ACHN (cell line): ENCODE measurements at places on chromosomes 1 and 21.

DNA sequence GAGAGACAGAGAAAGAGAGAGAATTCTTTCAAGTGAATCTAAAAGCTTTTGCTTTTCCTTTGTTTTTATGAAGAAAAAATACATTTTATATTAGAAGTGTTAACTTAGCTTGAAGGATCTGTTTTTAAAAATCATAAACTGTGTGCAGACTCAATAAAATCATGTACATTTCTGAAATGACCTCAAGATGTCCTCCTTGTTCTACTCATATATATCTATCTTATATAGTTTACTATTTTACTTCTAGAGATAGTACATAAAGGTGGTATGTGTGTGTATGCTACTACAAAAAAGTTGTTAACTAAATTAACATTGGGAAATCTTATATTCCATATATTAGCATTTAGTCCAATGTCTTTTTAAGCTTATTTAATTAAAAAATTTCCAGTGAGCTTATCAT is 117.6 kb downstream of the PTPRC start:
- peak; percentile 29 for DNase-seq

DNA sequence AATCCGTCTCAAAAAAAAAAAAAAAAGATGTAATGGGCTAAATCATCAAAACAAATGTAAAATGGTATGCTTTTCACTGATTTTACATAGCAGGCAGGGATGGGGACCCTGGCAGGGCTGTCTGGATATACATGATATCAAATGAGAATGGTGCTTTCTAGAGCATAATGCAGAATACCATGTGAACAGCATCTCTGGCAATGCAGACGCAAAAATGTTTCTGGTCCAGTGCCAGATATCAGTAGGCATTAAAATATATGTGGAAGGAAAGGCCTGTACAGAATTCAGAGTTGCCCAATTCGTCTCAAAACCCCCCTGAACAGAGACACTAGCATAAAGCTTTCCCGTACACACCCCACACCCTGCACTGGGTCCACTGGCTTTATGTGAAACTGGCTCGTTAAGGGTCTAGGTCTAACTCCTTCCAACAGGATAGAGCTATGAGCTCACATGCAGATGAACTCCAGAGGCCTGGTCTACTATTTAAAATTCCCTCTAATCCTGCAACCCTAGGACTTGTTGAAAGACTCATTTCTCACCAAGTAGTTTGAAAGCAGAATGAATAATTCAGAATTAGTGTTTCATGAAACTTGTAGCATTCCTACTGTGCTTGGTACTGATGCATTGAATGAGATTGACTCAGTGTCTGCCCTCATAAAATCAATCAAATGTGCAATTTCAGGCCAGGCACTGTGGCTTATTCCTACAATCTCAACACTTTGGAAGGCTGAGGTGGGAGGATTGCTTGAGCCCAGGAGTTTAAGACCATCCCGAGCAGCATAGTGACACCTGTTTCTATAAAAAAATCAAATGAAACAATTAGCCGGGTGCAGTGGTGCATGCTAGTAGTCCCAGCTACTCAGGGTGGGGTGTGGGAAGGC is 2.6 kb upstream of the MYSM1 start:
- DNase-seq = peak; percentile 8

- DNase-seq = no peak
Measured at GRCh38 chr1:237913345-237913744, 22.6 kb upstream of the ZP4 start.

GRCh38 chr21:42003051-42003461 is 7.1 kb downstream of the ZBTB21 start:
- no peak for DNase-seq

- DNase-seq = peak; percentile 51
Measured at GRCh38 chr1:42146626-42147320, 6.4 kb upstream of the GUCA2B start.

- DNase-seq = no peak
Measured at GRCh38 chr1:212119397-212119837, 83.9 kb downstream of the DTL start.

GRCh38 chr1:49630156-49630555 is 393.6 kb downstream of the AGBL4 start:
- no peak for DNase-seq

DNA sequence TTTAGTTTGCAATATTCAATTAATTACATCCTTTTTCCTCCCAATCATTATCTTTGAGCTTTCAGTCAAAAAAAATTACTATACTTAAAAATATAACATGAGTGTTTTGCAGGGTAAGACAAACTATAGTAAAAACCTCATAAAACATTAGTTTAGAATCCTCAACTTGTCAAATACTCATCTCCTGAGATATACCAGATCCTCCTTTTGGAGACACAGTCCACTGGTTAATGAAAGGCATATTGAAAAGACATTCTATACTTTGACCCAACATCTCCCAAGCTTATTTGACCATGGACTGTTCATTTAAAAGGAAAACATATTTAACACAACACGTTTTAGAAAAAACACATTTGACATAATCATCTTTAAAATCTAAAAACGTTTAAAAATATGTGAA is 52.8 kb downstream of the NRIP1 start:
- no peak for DNase-seq

DNA sequence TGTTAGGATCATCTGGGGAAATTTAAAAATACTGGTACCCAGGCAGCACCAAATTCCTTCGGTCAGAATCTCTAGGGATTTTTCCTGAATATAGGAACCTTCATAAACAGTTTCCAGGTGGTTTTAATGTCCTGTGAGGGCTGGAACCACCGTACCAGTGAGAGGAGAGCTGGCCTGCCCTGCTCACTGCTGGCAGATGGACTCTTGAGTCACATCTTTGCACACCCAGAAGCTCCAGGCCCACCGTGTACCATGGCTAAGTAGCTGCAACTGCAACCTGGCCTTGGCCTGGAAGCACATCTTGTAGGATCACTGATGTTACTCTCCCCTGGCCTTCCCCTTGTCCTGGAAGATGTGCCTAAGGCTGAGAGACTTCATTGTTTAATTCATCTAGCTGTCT is 181.5 kb downstream of the DISC1 start:
- DNase-seq = no peak

GRCh38 chr1:161722406-161722805 is 1.1 kb downstream of the FCRLB start:
- no peak for DNase-seq

GRCh38 chr1:80891871-80892270 is 908.9 kb upstream of the ADGRL2 start:
- no peak for DNase-seq

- no peak for DNase-seq
Measured at GRCh38 chr1:67609577-67610341, 75.2 kb upstream of the GADD45A start.

GRCh38 chr1:157773493-157774350 is 3.2 kb downstream of the FCRL2 start:
- DNase-seq = peak; percentile 7

DNA sequence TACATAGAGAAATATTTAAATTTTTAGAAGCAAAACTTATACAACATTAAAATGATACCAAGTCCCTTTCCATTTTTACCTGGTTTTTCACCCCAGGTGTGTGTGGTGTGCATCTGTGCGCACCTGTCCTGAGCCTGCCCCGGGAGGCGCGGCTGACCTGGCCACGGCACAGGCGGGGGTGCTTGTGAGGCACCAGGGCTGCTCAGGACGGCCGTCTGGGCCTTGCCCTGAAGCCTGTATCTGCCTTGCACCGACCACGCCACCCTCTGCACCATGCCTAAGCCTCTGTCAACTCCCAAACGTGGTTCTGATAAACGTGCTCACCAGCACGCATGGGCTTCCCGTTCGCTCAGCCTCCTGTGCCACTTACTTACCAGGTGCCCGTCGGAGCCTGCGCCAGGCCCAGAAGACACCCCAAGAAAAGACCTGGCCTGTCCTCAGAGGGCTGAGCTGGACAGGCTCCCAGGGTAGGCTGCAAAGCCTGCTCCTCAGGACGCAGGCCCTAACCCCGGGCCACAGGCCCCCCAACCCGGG is 20.9 kb downstream of the PANK4 start:
- DNase-seq = no peak

- no peak for DNase-seq
Measured at GRCh38 chr1:192627901-192628300, 8.0 kb upstream of the RGS13 start.

DNA sequence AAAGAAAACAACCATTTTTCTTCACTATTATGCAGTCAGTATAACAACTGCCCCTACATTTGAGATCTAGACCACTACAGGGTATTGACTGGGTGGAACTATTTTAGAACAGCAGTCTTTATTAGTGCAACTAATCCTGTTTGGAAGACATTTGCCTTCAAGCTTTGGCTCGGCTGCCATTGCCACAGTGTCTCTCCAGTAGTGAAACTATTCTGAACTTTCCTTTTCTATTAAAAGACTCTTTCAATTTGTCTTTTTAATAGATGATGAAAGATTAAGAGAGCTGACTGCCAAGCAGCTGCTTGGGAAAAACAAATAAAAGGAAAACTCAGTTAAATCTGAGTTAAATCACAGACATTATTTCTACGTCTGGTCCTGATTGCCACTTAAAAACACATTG is 49.3 kb downstream of the LPGAT1 start:
- no peak for DNase-seq

GRCh38 chr1:202143768-202144401 is 652 bp downstream of the ARL8A start:
- peak; percentile 22 for DNase-seq

DNA sequence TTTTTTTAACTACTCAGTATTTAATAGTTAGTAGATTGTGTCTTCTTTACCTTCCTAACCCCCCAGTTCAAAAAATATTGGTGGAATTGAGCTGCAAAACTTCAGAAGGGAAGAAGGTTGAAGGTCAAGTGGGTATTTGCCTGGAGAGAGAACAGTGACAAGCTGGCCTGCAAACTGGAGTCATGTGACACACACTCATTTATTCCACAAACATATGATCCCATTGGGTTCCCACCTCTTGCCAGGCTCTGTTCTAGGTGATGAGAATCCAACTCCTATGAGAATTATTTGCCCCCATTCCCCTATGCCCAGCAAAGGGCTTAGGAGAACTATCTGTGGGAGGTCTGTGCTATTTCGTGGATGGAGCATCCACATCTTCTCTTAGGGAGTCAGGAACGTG is 3.5 kb upstream of the PEF1 start:
- no peak for DNase-seq

DNA sequence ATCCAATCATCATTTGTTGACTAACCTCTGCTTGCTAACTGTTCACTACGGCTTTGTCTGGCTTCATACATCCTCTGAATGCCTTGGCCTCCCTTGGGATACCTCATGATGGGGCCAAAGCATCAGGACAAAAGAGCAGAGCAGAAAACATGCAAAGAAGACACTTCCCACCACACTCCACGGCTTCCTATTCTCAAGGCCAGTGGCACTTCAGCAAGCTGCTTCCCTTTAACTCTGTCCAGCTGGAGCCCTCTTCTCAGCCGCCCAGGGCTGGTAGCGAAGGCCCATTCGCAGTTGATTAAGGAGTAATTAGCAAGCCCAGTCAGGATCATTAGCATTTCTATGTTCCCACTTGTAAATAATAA is 224.3 kb upstream of the FGGY start:
- DNase-seq = no peak

- DNase-seq = no peak
Measured at GRCh38 chr1:88237058-88237457, 447.0 kb upstream of the PKN2 start.

DNA sequence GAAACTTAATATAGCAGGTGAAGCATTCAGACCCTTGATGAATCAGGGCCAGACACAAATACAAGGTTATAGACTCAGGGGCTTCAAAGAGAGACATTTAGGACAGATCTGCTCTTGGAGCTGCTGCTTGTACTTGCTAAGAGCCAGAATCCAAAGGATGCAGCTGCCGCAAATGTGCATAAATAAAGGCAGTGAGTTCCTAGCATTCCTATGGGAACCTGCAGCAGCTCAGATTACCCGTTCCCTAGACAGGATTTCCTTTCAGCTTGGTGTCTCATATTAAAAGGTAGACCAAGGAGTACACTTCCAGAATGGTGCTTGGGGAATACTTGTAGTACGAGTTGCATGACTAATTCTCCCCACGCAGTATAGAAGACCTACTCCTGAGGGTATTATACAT is 9.7 kb upstream of the LRRC53 start:
- DNase-seq = no peak

DNA sequence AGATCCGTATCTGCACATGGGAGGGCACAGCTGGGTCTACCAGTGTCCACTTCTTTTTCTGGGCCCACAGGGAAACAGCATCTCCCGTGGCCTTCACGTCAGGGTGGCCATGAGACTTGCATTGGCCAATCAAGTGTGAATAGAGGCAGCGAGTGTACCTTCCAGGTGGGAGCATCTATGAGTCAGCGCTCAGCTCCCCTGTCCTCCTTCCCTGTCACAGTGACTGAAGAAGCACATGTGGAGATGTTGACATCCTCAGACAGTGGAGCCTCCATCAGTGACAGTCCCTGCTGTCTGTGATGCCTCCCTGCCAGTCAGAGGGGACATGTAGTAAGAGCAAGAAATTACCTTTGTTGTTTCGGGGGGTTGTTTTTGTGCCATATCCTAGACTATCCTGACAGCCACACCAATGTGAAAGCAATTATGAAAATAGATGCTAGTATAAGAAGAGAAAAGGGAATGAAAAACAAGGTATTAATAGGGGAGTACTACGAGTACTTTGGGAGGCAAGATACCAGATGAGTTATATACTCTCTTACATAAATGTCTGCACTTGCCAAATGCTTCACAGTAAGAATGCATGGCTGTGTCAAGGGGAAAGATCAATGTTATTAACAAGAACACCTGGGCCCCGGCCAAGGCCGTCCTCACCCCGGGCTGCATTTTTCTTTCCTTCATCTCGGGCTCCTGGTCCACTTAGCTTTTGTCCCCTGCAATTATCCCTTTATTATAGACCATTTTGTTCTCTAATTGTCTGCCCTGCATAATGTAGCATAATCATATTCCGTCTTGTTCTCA is 86.0 kb downstream of the MATN1 start:
- no peak for DNase-seq

GRCh38 chr1:190479516-190479915 is 1.9 kb upstream of the BRINP3 start:
- peak; percentile 10 for DNase-seq

DNA sequence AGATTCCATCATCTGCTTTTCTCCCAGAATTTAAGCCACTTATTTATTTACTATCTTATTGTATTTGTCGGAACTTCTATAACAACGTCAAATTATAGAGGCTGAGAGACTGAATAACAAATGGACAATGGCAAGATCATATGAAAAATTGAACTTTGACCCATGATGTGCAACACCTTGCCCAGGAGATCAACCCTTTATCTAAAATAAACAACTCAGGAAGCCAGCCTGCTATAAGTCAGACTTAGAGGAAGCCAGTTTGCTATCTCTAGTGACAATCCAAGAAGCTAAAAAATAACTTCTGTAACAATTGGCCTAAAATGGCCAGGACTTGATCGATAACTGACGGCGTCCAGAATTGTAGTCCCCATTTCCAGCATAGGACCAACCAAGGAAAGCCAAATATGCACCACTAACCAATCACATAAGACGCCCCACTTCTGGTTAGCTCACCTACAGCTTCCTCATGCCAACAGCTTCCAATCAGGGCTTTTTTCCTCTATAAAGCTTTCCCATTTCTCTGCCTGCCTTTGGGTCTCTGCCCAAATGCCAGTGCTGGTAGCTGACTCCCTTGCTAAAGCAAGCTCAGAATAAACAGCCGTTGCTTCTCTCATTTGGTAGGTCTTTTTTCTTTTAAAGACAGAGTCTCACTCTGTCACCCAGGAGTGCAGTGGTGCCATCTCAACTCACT is 28.5 kb downstream of the ANP32E start:
- no peak for DNase-seq
